Thoracic aorta (tissue), 2 donors: ENCODE measurements at places on chromosomes 7 and 10.

GRCh38 chr7:47458057-47458456 lies 123.9 kb downstream of the TNS3 start:
- H3K4me1 ChIP-seq, result peaks cover 55% of the 10 kb centered on the region
- peak; percentile 42 for DNase-seq
- no peaks in the 10 kb centered on the region for H3K27me3 ChIP-seq

GRCh38 chr10:35211390-35211789 lies 84.7 kb downstream of the CREM start:
- no peaks in the 10 kb centered on the region for H3K27me3 ChIP-seq
- no peak overlapping the region for H3K27ac ChIP-seq
- H3K36me3 ChIP-seq, result peaks cover 2% of the 10 kb centered on the region
- no peaks in the 10 kb centered on the region for H3K4me1 ChIP-seq
- no peak for DNase-seq
- no peak overlapping the region for H3K4me3 ChIP-seq

- H3K27ac ChIP-seq, result no peak overlapping the region
- H3K4me3 ChIP-seq, result no peak overlapping the region
- no peak for DNase-seq
- H3K4me1 ChIP-seq, result peaks cover under 1% of the 10 kb centered on the region
- no peaks in the 10 kb centered on the region for H3K36me3 ChIP-seq
Measured at GRCh38 chr10:101824736-101825135, 6.5 kb upstream of the OGA start.

- peaks cover 32% of the 10 kb centered on the region for H3K36me3 ChIP-seq
- H3K4me3 ChIP-seq, result no peak overlapping the region
- no peaks in the 10 kb centered on the region for H3K4me1 ChIP-seq
- no peak for DNase-seq
- H3K27me3 ChIP-seq, result no peaks in the 10 kb centered on the region
Measured at GRCh38 chr7:102186306-102186705, 100.4 kb upstream of the SH2B2 start.

- no peaks in the 10 kb centered on the region for H3K36me3 ChIP-seq
- peaks cover 16% of the 10 kb centered on the region for H3K4me1 ChIP-seq
- no peaks in the 10 kb centered on the region for H3K27me3 ChIP-seq
- H3K4me3 ChIP-seq, result peak overlapping the region; percentile 99
- DNase-seq, result no peak
- H3K27ac ChIP-seq, result peak overlapping the region; percentile 74
Measured at GRCh38 chr7:70693321-70693685, 438.6 kb upstream of the GALNT17 start.
